ENCODE measurements at places on chromosomes 7 and 10.
A peak's percentile ranks its signal among the peaks of the same experiment; 100 is the strongest.

- DNase-seq, result no peak
Measured at GRCh38 chr10:127149501-127150081, 46.8 kb downstream of the INSYN2A start.

- DNase-seq, result no peak
Measured at GRCh38 chr7:131071786-131072504, 255.7 kb upstream of the MKLN1 start.

GRCh38 chr10:53682885-53683284 is 910.3 kb upstream of the MBL2 start:
- DNase-seq, result no peak

DNA sequence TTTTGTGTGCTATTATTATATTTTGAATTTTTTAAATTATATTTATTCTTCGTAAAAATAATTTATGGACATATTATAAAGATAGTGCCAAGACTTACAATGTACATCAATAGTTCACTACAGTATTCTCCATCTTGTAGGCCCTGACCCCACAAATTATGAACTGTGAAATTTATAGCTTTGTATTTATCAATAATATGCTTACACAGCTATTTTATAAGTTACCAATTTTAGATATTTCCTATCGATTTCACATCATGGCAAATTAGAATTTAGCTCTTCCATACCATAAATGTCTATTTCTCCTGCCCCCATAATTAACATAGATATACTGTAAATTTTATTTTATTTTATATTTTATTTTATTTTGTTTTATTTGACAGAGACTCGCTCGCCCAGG is 34.4 kb upstream of the GNAI1 start:
- DNase-seq, result no peak

- DNase-seq, result no peak
Measured at GRCh38 chr10:34374356-34375045, 440.6 kb downstream of the PARD3 start.

DNA sequence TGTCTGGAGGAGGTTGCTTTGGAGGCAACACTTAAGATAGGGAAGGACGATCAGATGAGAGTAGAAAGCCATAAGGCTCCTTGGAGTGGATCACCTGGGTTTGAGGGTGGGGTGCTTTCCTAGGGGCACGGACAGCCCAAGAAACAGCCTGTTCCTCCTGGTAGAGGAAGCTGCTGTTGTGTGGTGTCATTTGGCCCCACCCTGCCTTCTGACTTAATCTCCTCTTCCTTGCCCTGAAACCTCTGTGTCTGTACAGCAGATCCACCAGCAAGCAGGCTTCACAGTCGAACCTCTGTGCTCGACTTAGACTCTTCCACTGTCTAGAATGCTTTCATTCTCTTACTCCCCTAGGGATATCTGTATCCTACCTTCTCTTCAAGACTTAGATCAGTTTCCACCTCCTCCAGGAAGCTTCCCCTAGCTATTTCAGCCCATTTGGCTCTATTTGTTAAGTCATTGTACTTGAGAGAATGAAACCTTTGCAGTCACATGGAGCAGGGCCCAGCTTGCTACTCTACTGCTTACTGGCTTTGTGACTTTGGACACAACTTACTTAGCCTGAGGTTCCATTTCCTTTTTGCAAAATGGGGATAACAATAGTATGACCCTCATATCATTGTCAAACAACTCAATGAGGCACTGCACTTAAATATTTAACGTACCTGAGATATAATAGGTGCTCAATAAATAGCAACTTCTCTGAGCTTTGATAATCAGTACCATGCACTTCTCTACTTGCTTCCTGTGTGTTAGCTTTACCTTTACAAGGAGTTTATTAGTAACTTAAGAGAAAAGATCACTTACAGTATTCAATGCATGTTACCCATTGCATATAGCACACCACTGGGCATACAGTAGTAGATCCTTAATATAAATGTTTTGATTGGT is 5.0 kb downstream of the MXI1 start:
- DNase-seq, result no peak

DNA sequence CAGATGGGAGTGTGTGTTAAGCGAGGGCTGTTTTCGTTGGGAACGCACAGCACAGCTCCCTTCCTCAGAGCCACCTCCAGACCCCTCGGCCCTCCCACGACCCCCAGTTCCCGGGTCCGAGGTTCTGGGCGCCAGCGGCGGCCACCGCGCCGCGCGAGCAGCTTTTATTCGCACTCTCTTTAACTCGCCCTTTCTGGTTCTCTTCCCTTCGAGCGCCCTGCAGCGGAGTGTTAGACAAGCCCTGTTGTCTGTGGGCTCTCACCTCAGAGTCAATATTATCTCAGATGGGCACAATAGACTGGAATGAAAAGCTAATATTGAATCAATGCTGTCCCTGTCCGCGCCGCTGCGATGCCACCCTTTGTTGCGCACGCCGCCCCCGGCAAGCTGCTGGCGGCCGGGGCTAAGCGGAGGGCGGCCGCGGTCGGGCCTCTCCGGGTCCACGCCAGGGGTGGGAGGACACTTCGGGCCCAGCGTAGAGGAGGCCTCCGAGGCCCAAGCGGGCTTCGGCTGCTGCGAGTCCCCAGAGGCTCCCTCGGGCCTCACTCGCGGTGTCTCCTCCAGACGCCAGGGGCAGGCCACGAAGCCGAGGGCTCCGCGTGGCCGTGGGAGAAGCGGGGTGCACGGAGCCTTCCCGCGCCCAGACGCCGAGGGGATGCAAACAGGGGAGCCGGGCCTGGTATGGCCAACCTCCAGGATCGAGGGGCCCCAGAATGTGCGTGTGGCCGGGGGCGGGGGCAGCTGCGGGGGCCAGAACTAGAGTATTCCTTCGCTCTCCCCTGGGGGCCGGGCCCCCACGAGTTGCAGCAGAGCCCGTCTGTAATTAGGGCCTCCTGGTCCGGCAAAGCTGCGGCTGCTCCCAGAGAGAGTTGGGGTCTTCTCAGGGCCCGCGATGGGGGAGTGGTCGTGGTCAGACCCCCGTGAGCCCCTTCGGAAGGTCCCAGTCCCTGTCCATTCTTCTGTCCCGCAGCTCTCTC is 7.9 kb upstream of the EMX2 start:
- DNase-seq, result no peak

- peak; percentile 64 for DNase-seq
Measured at GRCh38 chr10:85548034-85548433, 818.6 kb downstream of the GRID1 start.

- no peak for DNase-seq
Measured at GRCh38 chr7:24912424-24912823, 67.6 kb downstream of the OSBPL3 start.

GRCh38 chr7:47371733-47372368 is 210.1 kb downstream of the TNS3 start:
- DNase-seq, result no peak

GRCh38 chr10:89301232-89301631 is 614 bp upstream of the IFIT2 start:
- DNase-seq, result no peak

- DNase-seq, result no peak
Measured at GRCh38 chr10:78898341-78899097, 170.2 kb upstream of the ZMIZ1 start.

DNA sequence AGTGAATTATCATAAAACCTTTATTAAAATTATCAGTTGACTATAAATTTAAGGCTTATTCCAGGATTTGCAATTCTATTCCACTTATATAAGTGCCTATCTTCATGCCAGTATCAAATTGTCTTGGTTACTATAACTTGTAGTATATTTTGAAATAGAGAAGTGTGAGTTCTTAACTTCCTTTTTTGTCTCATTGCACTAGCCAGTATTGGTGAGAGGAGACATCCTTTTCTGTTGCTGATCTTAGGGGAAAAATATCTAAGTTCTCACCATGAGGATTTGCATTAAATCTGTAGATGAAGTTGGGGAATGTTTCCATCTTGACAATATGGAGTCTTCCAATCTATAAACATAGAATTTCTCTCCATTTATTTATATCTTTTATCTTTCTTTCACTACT is 104.2 kb upstream of the MKI67 start:
- no peak for DNase-seq

DNA sequence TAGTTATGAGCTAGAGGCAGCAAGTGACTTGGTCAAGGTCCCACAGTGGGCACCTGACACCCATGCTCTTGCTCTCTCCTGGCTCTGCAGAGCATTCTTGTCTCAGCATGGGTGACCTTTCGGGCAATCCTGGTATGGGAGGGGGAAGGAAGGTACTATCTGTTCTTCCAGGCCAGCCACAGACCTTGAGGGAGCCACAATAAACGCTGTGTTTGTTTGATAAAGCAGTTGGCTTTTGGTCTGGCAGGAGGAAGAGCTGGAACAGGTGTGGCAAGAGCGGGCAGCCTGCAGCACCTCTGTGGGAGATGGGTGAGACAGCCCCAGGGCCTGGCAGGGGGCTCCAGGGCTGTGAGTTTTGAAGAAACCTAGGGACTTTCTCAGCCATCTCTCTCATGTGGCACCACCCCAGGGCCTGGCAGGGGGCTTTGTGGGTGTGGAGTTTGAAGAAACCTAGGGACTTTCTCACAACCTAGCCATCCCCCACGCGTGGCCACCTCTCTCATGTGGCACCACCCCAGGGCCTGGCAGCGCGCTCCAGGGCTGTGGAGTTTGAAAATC is 11.4 kb downstream of the CLDN3 start:
- DNase-seq, result no peak

GRCh38 chr7:140035400-140036223 is 27.1 kb downstream of the PARP12 start:
- DNase-seq, result no peak

DNA sequence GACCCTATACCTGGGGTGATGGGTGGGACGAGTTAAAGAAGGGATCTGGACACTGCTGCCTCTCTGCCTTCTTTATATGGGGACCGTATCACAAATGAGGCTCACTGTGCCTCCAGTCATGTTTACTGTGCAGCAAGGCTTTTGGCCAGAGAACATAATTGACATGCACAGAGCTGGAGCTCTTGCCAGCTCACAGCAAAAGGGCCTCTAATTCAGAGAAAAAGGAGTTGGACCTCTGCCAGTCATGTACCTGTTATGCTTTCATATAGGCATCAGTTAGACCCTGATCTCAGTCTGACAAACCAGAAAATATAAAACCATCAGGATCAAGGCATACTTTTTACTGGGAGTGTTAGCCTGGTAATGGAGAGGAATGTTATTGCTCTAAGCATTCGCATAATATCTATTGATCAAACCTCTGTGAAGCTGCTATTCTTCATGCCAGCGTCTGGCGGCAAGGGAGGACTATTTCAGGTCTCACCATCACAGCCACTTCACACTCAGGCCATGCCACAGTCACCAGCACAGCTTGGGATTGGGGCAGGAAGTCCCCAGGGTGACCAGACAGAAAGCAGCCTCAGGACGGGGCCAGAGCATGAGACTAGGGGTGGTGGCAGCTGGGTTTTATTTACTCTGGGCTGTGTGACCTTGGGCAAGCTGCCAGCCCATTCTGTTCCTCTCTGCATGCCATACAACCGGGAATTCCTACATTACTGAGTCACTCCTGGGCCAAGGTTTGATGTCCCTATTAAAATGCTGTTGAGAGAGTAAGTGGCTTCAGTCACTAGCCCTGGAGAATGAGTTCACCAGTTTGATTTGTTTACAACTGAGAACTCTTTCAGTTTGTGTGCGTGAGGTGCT is 90.1 kb downstream of the NPSR1 start:
- DNase-seq, result peak; percentile 74
